SHP77 (cell line): ENCODE measurements at places on chromosomes 16 and 17.

DNA sequence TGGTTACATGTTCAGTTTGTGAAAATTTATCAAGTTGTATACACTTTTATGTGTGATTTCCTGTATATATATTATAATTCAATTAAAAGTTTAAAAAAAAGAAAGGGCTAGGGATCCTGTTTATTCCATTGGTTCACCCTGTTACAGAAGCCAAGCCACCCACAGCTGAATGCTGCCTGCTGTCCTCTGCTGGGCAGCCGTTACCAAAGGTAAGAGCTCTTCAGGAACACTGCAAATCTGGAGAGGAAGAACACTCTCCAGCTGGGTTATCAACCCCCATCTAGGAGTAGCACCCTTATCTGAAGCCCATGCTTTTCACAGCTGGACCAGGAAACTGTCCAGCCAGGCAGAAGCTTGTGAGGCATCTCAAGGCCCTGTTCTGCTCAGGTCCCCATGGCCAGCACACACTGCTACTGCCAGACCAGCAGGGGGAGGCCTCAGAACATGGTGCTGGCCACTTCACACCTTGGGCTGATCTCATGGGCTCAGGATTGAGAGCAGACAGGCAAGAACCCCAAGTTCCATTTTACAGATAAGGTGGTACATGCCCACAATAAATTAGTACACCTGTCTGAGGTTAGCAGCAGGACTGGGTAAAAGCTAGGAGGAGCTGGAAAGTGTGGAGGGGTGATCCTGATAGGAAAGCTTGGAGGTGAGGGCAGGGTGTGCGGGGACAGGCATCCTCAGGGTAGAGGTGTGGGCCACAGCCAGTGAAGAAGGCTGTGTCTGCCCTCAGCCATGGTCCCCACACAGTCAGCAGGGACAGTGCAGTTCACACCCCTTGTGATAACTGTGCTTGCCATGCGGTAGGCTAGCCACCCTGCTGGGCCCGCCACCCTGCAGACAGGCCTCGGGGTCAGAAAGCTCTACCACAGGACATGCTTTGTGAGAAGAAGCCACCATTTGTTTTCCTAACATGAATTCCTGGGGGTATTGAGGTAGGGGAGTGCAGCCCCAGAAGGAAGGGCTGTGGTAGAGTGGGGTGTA is 54.3 kb upstream of the SREBF1 start:
- peak; percentile 78 for DNase-seq

DNA sequence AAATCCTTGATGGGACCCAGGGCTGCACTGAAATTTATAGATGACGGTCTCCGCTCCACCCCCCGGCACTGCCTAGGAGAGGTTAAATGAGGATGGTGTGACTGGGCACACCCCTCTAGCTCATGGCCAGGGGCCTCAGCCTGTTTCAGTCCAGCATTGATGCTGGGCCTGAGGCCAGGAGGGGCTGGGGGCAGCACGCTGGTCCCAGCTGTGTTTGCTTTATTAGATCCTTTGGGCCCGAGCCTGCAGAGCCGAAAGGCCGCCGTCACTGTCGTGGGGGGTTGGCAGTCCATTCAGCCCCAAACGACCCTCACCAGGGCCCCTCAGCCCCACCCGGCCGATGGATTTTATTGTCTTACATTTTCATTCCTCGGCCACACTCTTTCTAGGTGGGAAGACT is 10.8 kb upstream of the DOK4 start:
- DNase-seq, result no peak

GRCh38 chr17:19579192-19579761 is 45.6 kb downstream of the SLC47A1 start:
- no peak for DNase-seq

GRCh38 chr16:65540901-65541300 is 419.0 kb upstream of the CDH11 start:
- no peak for DNase-seq

GRCh38 chr16:11586378-11586855 is 302 bp downstream of the LITAF start:
- no peak for DNase-seq

DNA sequence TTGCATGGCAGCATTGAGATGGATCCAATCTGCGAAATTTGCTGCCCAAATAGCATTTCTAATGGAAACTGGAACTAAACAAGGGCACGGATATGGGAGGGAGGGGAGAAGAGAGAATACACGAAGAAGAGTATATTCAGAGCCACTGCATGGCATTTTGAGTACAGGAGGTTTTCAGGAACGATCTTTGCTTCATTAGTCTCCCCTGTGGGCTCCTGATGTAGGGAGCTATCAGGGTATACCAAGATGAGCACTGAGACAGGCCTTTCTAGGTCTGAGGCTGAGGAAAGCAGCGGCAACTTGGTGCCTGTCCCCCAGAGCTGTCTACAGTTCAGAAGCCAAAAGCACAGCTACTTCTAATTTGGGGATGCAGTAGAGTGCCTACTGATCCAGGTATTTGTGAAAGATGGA is 257.7 kb upstream of the PMFBP1 start:
- DNase-seq, result no peak

GRCh38 chr16:50263940-50264929 is 2.1 kb upstream of the ADCY7 start:
- no peak for DNase-seq

DNA sequence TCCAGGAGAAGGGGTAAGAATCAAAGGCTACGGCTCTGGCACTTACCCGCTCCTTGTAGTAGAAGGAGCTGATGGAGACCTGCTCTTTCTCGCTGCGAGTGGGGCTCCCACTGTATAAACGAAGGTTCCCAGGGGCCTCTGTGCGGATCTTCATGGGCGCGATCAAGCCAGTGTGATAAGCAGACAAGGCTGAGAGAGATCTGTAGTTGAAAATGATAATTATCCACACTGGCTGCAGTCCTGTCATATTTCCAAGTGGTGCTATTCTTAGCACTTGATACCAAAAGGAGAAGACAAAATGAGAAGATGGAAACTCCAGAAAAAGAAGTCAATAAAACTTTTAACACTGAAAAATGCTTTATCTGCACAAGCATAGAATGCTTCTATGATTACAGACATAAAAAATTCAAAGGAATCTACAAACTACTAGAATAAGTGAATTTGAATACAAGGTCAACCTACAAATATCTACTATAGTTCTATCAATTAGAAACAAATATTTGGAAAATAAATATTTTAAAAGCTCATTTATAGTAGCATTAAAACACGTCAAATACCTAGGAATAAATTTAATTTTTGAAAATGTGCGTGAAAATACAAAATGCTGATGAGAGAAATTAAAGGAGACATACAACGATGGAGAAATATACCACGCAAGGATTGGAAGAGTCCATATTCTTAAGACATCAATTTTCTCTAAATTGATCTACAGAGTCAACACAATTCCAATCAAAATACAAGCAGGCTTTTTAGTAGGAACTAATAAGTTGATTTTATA is 80.8 kb downstream of the WDR59 start:
- DNase-seq, result no peak

DNA sequence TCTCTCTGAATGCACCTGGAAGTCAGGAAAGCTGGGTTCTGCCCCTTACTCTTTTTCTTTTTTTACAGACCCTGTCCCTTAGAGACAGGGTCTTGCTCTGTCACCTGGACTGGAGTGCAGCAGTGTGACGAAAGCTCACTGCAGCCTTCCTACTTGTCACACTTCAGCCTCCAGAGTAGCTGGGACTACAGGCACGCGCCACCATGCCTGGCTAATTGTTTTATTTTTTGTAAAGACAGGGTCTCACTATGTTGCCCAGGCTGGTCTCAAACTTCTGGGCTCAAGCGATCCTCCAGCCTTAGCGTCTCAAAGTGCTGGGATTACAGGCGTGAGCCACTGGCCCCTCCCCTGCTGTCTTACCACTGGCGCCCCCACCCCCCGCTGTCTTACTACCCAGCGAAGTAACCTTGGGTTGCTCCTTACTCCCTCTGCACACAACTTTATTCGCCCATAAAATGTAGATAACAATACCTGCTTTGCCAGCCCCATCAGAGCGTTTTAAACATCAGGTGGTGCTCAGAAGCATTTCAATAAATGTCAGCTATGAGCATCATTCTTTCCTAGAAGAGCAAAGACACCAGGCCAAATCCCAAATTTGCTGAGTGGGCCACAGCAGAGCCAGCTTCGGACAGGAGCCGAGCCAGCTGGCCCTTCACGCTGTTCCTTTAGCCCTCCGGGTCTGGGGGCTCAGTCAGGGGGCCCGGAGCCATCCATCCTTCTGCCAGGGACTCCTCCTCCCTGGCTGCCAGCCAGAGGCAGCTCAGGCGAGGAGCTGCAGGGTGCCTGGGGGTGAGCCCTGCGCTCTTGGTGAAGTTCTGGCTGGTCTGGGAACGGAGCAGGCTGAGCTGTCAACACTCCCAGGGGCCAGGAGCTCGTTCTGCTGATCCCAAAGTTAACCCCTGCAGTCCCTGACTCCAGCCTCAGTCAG is 24.4 kb downstream of the SRL start:
- no peak for DNase-seq

GRCh38 chr16:35690413-35690812 is 2231.0 kb downstream of the TP53TG3F start:
- no peak for DNase-seq

DNA sequence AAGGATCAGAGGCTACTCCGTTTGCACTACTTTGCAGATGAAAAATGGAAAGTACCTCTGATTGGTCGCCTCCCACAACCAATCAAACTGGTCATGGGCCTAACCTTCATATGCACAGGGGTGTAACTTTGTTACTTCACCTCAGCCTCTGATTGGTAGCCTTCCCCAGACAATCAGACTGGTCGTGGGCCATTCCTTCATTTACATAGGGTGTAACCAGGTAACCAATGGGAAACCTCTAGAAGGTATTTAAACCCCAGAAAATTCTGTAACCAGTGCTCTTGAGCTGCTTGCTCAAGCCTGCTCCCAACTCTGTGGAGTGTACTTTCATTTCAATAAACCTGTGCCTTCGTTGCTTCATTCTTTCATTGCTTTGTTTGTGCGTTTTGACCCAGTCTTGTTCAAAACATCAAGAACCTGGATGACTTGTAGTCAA is 39.2 kb upstream of the USP22 start:
- DNase-seq, result no peak

DNA sequence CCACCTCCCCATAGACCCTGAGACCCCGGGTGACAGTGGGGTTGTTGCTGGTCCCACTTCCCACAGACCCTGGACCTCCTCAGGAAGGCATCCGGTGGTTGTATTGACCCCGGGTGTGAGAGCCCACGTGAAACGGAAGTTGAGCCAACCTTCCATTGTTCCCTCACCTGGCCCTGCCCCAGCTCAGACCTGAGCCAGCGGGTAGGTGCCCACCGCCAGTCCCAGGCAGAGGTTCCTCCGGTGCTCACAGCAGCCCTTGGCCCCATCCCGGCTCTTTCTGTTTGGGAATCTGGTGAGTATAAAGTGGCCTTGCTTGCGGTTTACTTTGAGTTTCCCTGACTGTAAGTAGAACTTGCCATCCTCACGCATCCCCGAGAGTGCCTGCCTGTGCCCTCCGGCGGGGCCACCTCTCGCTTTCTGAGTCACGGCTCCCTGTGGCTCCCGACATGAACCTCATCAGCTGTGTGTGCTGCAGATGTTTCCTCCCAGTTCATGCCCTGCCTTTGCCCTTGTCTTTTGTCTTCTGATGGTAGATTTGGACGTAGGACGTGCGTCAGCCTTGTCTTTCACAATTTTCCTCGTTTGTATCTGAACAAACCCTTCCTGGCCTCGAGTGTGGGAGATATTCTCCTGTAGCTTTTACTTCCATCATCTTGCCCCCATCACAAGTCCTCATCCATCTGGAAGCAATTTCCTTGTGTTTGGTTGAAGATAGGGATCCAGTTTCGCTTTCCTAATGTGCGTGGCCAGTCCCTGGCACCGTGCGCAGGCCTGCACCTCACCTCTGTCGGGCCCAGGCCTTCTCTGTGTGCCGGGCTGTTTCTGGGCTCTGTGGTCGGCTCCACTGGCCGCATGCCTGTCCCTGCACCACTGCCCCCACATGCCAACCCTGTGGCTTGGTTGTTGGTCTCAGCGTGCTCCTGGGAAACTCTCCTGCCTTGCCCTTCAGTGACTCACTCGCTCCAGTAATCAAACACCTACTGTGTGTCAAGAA is 76.0 kb downstream of the METRNL start:
- DNase-seq, result no peak

DNA sequence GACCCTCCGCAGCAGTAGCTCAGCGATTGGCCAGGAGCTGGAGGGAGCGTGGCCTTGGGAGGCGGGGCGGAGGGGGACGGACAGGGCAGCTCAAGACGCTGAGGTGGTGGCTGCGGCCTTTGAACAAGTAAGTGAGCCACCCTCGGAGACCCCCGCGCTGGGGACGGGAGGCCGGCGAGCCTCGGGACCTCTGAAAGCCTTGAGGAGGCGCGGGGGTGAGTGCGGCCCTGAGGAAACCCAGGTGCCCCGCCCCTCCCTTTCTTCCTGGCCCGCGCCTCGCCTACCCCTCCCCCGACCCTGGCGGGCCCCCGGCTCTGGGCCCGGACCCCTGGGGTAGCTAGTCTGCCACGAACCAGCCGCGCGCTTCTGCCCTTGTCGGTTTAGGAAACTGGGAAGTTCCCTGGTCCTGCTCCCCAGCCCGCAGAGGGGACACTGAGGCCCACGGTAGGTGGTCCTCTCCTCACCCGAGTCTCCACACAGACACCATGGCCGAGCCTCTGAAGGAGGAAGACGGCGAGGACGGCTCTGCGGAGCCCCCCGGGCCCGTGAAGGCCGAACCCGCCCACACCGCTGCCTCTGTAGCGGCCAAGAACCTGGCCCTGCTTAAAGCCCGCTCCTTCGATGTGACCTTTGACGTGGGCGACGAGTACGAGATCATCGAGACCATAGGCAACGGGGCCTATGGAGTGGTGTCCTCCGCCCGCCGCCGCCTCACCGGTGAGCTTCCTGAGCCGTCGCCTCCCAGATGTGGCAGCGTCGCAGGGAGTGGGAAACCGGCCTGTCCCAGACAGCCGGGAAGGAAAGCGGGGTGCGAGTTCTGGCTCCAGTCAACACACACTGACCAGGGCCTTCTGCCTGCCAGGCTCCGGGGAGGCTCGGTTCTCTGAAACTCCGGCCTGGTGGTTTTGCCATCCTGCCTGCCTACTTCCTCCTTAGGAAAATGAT is at the start of gene MAPK7:
Gene MAPK7, plus strand, starts transcription at position 83 of the 945 bp plus-strand sequence. Its CDS starts 403 bp downstream, at position 486.
- no peak for DNase-seq

GRCh38 chr17:80365983-80366382 is 49.0 kb upstream of the ENDOV start:
- DNase-seq, result no peak

GRCh38 chr16:24010440-24011089 is 174.8 kb downstream of the PRKCB start:
- DNase-seq, result peak; percentile 27
